ENCODE measurements at places on chromosomes 1 and 21. TPM values are rescaled to one million over a fixed set of nuclear protein-coding genes. Genes with fewer than 3 reads are reported as not detected.
A peak's percentile ranks its signal among the peaks of the same experiment; 100 is the strongest.

Gene ETNK2
- 10.2 TPM for total RNA-seq

Gene NUDT4B
- total RNA-seq: 1.6 TPM

Gene FOXE3
- total RNA-seq: not detected

DNA sequence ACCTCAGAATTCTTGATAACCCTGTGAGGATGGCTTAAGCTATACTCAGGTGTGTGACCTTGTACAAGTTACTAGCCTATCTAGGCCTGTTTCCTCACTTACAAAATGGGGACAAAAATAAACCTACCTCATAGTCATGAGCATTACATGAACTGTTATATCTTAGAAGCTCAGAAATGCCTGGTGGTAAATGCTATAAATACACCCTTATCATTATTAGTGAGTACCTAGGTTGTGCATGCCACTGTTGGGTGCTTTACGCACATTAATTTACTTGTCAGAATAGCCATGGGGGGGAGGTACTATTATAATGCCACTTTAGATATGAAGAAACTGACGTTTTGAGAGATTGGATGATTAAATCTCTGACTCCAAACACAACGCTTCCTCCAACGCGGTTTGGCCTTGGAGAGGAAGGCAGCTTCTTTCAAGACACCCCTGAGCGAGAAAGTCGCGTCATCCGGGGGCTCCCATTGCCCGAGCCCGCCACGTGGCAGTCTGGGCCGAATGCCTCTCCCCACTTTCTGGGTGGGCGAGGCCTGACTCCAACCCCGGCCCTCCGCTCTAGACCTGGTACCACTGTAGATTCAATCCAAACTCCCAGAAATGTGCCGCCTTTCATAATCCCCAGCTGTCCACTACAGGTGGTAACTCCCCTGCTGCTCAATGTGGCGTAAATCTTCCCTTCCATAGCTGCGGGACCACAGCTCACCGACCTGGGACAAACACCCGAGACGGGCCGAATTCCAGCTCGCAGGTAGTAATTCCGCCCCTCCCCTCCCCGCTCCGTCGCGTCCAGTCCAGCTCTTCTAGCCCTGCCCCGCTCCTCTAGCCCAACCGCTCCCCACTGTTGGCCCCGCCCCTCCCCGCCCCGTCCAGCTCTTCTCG lies 771 bp upstream of the RAD54L start:
- H3K4me3 ChIP-seq: peak overlapping the region; percentile 99
- H3K27ac ChIP-seq: peak overlapping the region; percentile 98
- H3K36me3 ChIP-seq: no peaks in the 10 kb centered on the region
- H3K27me3 ChIP-seq: no peaks in the 10 kb centered on the region
- DNase-seq: peak; percentile 92

GRCh38 chr21:33657124-33657820 lies 15.0 kb downstream of the ITSN1 start:
- peaks cover 2% of the 10 kb centered on the region for H3K36me3 ChIP-seq
- peak overlapping the region; percentile 17 for H3K27ac ChIP-seq
- no peak overlapping the region for H3K4me3 ChIP-seq

DNA sequence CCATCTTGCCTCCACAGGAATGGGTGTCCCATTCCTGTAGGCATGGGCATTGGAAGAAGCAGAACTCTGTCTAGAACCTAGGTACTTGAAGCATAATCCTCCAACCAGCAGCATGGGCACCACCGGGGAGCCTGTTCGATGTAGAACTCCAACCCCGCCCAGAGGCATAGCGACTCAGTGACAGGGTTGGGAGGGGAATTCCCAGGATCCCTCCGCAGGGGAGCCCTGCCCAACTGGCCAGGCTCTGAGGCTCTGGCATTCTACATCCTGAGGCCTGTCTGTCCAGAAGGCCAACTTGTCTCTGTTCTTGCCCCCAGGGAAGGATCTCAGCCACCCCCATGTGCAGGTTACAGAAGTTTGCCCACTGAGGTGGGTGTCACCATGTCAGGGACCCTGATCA lies 38.2 kb downstream of the CACNA1S start:
- H3K27me3 ChIP-seq: peaks cover 16% of the 10 kb centered on the region

DNA sequence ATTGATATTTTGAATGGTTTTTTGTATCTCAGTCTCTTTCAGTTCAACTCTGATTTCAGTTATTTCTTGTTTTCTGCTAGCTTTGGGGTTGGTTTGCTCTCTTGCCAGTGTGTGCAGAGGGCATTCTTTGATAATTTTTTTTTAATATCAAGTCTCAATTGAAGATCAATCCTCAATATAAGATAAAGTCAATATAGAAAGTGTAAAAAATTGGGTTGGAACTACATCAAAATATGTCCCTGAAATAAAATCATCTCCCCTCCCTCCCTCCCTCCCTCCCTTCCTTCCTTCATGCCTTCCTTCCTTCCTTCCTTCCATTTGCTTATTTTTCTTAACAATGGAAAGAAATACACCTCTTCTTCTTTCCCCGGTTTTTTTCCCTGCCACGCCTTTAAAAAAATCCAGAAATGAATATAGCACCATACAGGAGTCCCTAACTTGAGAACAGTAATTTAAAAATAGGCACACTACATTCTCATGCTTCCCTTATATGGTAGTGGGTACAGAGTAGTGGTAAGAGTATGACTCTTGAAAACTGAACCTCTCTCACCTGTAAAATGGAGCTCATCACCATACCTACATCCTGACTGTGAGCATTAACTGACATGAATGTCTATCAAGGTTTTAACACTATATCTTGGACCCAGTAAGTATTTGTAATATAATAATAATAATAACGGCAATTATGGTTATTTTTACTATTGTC lies 221.9 kb downstream of the GIPC2 start:
- no peak overlapping the region for H3K27ac ChIP-seq
- DNase-seq: no peak
- H3K36me3 ChIP-seq: no peaks in the 10 kb centered on the region
- H3K27me3 ChIP-seq: peaks cover 22% of the 10 kb centered on the region
- H3K4me1 ChIP-seq: no peaks in the 10 kb centered on the region
